ENCODE measurements at places on chromosomes 7 and 10.

DNA sequence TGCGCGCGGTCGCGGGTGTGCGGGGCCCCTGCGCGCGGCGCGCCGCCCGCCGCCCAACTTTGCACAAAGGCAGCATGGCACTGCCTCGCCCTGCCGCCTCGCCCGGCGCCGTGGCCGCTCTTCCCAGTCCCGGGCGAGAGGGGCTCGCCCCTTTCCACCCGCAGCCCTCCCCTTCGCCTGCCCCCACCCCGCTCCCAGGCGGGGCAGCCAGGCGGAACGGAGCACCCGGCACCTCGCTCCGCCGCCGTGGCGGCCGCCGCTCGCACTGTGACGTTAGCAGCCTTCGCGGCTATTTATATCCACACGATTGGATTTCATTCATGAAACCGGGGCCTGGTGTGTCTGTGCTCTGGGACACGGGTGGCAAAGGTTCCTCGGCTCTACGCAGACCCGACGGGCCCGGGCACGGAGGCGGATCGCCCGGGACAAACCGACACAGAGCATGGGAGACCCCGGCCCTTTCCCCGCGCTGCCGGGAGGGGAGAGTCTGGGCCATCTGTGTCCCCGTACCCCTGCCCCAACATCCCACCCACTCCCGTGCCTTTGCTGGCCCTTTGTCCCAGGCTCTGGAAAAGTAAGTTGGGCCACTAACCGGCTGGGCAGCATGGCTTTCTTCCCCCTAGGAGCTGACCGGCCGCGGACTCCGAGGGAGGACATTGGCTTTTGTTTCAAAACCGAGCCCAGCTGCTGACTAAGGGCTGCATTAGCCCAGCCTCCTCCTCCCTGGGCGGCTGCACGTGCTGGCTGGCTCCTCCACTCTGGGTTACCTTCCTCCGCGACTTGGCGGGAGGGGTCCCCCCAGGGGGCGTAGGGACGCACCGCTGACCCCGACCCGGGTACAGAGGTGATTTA lies at the start of gene RHOBTB1:
Gene RHOBTB1, minus strand, starts transcription at position 128 of the 852 bp plus-strand sequence. CDS start 32,643 bp downstream, outside the sequence.
- DNase-seq: no peak

DNA sequence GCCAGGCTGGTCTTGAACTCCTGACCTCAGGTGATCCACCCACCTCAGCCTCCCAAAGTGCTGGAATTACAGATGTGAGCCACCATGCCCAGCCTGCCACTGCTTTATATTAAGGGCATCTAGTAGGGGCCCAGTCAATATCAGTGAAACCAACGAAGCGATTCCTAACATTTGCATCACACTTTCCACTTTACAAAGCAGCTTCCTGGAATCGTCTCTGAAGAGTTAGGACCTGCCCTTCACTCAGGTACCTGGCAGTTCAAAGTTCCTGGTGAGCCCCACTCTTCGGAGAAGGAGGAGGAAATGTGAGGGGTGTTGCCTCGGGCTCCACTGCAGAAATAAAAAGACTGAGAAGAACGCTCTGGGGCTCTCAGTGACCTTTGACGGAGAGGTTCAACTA lies 31.1 kb upstream of the EZH2 start:
- DNase-seq: no peak

DNA sequence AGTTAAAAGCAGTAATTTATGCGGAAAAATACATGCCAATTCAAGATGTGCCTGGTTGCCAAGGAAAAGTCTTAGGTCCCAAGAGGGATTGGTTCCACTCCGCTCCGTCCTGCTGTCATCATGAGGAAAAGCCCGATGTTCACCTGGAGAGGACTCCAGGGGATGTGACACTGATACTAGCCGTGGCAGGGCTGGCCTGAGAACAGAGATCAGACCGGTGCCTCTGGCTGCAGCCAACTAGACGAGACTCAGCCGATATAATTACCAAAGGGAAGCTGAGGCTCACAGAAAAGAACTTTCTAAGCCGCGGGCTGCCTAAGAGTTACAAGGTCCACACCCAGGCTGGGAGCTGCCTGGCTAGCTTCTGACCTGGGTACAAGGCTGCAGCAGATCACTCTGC lies 81.3 kb upstream of the UNC5B start:
- DNase-seq: no peak

- no peak for DNase-seq
These were observed 403.1 kb downstream of the ADRA2A start for GRCh38 chr10:111479966-111480365.

DNA sequence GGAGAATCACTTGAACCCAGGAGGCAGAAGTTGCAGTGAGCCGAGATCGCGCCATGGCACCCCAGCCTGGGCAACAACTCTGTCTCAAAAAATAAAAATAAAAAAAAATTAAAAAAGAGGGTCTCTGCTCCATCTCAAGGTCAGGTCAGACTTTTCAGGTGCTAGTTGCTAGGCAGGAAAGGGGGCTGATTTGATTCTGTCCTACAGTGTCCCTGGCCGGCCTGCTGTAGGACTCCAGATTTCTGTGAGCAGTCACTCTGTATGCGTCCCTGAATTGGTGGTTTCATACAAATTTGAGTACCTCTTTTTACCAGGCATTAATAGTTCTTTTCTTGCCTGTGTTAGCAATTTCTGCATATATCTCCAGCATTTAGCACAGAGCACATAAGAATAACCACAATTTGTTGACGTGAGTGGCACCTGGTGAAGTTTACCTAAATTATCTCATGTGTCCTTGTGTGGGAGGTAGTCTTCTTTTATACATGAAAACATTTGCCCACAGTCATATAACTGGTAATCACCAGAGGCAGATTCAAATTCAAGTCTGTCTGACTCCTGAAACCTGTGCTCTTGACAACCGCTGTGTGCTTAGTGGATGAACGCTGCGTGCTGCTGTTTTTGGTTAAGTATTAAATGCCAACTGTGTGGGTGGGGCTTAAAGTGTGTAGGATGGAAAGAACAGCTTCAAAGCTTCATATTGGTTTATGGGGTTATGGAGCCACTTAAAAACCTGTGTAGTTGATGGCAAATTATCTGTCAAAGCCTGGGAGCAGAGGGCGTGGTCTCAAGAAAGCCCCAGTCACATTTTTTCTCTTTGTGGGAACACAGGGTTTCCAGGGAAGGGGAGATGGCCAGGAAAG lies 3.2 kb upstream of the ZNF775 start:
- DNase-seq: no peak

- no peak for DNase-seq
These were observed 6.6 kb downstream of the PDE1C start for GRCh38 chr7:32063614-32064013.

DNA sequence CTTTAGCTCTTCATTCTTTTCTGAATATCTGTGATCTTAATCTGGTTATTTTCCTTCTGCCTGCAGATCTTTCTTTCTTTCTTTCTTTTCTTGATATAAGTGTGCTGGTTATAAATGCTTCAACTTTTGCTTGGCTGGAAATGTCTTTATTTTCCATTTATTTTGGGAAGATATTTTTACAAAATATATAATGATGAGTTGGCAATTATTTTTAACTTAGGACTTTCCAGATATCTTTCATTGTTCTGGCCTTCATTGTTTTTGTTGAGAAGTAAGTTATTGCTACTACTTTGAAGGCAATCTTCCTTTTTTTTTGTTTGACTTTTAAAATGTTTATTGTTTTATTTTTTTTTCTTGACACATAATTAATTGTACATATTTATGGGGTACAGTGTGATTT lies 75.3 kb downstream of the ZNF503 start:
- no peak for DNase-seq

DNA sequence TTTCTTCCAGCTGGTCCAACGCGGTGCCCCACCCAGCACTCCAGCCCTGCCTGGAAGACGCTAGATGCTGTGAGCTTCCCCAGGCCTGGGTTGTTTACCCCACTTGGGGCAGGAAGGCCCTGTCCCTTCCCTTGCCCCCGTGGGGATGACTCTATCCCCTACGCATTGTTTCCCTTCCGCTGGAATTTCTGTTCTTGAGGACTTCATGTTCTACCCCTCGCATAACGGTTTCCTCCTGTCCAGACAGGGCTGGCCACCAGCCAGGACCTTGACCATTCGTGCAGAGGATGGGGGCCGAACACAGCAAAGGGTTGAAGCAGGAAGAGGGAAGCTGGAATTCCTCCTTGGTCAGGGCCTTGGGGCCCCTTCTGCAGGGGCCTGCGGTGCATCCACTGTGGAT lies 14.7 kb upstream of the SERPINE1 start:
- DNase-seq: no peak

GRCh38 chr7:155489158-155489840 lies 31.4 kb downstream of the EN2 start:
- DNase-seq: no peak

GRCh38 chr10:69645296-69646184 lies 15.5 kb downstream of the FAM241B start:
- no peak for DNase-seq

GRCh38 chr10:123883673-123884320 lies 7.8 kb downstream of the CPXM2 start:
- no peak for DNase-seq

GRCh38 chr7:132311733-132312132 lies 264.5 kb downstream of the PLXNA4 start:
- DNase-seq: no peak

- DNase-seq: no peak
These were observed 642.7 kb downstream of the IPMK start for GRCh38 chr10:57624856-57625592.

DNA sequence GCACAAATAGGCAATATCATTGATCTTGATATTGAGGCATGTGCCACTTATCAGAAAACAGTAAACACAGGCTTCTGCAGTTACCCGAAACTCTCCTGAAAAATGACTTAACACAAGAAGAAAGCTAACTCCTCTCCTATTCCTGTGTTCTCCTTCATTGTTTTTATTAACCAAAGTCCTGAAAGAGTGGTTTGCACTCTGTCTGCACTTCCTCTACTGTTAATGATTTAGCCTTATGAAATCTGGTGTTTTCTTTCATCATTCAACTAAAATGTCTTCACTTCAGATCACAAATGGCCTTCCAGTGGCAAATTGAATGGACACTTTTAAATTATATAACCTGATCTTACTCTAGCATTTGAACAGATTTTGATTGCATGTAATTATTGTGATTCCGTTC lies 630.6 kb upstream of the PHF14 start:
- no peak for DNase-seq

DNA sequence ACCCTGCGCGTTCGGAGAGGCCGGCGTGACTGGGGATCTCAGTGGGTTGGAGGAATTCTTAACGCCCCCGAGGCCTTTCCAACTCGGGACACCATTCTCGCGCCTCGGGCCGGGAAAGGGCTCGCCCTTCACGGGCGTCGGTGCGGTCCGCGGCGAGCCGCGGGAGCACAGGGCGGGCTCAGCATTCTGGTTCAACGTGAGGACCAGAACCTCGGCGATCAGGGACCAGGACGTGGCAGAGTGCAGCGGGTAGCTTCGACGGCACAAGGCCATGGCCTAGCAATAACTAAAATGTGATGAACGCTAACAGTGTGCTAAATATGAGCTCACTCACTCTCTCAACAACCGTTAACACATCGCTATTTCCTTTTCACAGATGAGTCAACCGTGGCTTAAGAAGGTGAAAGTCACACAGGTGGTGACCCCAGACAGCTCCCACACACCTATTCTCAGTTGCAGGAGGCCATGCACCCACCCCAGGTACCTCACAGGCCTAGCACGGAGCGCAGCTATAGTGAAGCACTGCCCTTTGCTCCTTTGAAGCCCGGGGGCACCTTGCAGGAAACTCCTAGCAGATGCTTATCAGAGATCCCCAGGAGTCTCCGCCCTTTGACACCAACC lies 4.5 kb upstream of the EMX2 start:
- no peak for DNase-seq
